ENCODE measurements at places on chromosomes 1 and 21.

GRCh38 chr1:180309338-180309737 is 79.3 kb downstream of the LHX4 start:
- DNase-seq: no peak

- no peak for DNase-seq
These were observed 8.7 kb upstream of the MDM4 start for GRCh38 chr1:204507317-204508105.

DNA sequence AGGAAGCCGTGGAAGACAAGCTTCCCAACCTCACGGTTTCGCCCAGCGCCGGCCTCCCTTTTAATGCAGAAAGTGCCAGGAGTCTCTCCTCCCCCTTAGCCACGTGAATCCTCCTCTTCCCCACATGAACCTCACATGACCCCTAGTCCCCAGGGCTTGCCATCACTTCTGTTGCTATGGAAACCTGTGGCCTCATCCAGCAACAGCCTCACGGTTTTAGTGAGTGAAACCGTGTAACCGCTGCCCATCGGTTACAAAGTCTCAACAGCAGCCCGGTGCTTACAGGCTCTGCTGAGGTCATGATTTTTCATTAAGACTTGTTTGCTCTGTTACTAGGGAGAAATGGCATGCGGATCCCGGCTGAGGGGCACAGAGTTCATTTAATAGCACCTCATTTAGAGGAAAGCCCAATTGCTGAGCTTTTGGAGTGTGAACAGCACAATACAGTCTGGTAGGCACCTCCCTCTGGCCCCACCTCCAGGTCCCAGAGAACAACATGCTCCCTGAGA is 143.2 kb upstream of the BACE2 start:
- DNase-seq: no peak

DNA sequence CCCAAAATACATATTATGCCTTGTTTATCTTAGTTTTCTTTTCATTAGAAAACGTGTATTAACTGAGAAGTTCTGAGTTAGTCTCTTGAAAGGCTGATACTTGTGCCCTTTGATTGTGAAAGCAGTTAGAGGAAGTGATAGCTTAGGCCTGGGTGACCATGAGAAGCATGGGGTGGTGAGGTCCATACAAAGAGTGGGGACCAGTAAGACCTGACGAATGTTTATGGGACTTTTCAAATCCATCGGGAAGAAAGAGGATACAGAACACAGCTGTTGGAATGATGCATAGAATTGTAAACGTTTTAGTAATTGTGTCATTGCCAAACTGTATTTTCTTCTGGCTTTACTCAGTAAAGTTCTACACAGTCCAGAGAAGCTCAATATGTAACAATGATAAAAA is 259.8 kb downstream of the LMO4 start:
- DNase-seq: no peak

DNA sequence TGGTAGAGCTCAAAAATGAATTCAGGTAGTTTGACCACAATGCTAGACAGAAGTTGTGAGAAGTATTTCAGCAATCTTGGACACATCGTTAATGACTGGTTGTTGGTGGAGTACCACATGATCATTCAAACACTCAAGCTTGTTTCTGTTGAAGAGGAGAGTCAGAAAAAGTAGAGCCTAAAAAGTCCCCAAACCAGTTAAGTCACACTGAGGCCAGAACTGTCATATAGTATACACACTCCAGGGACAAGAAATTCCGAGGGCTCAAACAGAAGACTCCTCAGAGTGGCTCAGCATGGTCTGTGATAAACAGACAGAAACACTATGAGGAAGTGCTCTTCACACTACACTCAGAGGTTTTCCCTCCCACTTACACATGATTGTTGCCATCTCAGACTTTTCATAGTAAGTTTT is 5.8 kb downstream of the TRIM33 start:
- no peak for DNase-seq

GRCh38 chr1:1603671-1604373 is 3.9 kb upstream of the FNDC10 start:
- DNase-seq: no peak

GRCh38 chr1:26017606-26018005 is 4.0 kb upstream of the EXTL1 start:
- no peak for DNase-seq

Data from T-helper 9 cell (primary cell).